ENCODE measurements at places on chromosomes 7 and 10.
A peak's percentile ranks its signal among the peaks of the same experiment; 100 is the strongest.

DNA sequence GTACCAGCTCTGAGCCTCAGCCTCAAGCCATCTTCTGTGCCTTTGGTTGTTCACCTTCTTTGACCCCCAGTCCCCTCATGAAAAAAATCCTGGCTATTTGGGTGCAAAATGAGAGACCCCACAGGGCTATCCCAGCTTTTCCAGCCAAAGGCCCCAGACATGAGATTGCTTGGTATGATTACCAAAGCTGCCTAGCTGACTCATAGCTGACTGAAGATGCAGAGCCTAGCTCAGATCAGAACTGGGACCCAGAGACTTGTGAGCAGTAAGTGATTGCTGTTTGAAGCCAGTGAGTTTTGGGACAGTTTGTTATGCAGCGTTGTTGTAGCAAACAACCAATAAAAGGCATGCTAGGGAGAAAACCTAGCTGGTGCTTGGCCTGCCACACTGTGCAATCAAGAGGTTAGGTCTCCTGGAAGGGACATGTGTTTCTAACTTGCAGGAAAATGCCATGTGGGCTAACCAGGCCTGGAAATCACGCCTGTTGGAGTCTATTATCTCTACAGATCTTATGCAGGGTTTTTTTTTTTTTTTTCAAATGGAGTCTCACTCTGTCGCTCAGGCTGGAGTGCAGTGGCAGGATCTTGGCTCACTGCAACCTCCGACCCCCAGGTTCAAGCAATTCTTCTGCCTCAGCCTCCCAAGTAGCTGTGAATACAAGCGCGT lies 48.0 kb upstream of the DAGLB start:
- DNase-seq = no peak

DNA sequence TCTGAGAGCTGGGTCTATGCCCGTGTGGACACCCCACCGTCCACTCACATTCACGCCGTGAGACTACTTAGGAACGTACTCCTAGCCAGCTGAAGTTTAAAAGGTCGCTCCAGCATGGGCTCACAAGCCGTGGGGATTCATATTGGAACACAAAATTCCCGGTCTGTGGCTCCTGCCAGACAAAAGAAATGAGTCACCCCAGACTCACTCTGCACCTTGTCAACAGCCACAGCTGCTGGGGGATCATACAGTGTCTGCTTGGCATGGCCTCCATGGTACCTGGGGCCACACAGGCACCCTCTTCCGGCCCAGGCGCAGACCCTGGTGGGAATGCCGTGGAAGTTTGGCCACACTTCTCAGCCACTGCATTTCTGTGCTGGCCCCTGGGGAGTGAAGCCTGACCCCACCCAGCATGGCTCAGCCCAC lies 228.4 kb downstream of the DNAJB6 start:
- no peak for DNase-seq

DNA sequence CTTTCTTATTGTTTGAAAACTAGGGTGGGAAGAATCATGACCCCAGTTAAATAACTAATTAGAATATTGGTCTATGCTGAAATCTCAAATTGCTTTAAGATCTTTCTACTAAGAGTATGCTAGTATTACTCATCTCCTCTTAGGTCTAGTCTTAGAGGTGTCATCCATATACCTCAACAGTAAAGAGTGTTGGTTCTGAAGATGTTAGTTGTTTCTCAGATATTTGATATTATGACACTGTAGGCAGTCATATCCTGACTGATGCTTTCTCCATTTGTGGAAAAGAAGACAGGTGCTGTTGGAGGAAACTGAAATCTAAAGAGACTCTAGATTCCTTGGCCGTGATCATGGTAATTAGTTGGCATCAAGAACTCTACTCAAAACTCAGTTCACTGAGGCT lies 21.2 kb downstream of the BPGM start:
- no peak for DNase-seq

DNA sequence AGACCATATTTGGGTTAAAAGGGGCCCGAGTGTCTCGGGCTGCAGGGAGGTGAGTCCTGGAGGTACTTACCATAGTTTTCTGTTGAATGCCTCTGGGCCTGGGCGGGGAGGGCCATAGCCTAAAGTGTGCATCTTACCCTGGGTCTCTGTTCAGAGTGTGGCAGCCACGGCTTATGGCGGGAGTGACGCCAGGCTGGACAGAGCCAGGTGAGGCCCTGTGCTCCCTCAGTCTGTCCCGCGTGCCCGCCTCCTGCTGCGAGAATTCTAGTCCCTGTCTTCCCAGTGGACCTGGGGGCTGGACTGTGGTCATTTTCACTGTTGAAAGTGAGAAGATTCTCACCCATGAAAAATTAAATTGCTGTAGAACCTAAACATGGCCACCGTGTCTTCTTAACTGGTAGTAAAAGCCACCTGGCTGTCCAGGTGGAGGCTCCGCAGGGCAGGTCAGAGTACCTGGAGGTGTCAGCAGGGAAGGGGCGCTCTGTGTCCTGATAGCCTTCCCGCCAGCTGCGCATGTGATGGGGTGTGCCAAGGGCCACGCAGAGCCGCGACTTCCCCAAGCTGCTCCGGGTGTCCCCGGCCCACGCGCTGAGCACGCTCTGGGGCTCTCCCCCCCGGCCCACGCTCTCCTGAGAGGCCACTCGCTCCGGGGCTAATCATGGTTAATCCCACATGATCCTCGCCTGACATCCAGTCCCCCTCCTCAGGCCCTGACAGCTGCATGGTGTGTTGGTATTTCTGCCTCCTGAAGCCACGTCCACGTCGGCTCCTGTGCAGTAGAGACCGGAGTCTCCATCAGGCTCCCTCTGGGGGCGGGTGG lies 20.3 kb downstream of the INPP5A start:
- no peak for DNase-seq

GRCh38 chr10:101597091-101597900 lies 9.2 kb downstream of the DPCD start:
- no peak for DNase-seq

DNA sequence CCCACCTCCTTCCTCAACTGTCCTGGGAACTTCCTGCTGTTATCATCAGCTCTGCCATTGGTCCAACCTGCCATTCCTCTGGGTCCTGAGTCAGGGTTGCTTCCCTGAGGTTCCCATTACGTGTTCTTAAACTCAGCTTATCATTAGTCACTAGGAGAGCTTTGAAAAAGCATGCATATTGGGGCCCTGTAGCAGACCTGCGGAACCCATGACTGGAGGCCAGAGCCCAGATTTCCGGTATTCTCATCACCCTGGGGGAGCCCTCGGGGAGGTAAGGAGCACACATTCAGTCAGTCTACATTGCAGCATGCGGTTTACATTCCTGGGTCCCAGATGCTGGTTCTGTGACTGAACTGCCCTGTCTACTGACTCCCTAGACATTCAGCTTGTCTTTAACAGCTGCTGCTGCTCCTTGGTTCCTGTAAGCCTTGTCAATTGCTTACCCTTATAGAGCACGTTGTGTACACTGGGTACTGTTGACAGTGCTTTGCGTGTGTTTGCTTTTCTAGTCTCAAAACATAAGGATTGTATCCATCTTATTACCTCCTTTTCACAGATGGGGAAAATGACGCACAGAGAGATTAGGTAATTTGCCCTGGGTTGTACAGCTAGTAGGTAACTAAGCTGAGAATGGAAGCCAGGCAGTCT lies 12.8 kb downstream of the CDHR3 start:
- DNase-seq = peak; percentile 40

GRCh38 chr10:103575416-103576075 lies 82.0 kb downstream of the NEURL1 start:
- DNase-seq = no peak

GRCh38 chr10:31937371-31937770 lies 8.7 kb upstream of the ARHGAP12 start:
- no peak for DNase-seq
